ENCODE measurements at places on chromosomes 5 and 9.

GRCh38 chr5:119174578-119175163 is 103.8 kb downstream of the DMXL1 start:
- no peak for DNase-seq
- H3K4me1 ChIP-seq: no peaks in the 10 kb centered on the region
- H3K27me3 ChIP-seq: no peaks in the 10 kb centered on the region
- no peaks in the 10 kb centered on the region for H3K36me3 ChIP-seq
- H3K4me3 ChIP-seq: no peak overlapping the region
- H3K27ac ChIP-seq: no peak overlapping the region

GRCh38 chr5:181161534-181162175 is 14.3 kb downstream of the OR2V2 start:
- no peaks in the 10 kb centered on the region for H3K27me3 ChIP-seq
- H3K36me3 ChIP-seq: no peaks in the 10 kb centered on the region
- peaks cover 4% of the 10 kb centered on the region for H3K4me1 ChIP-seq
- DNase-seq: no peak
- peak overlapping the region; percentile 74 for H3K27ac ChIP-seq

- DNase-seq: no peak
- H3K4me3 ChIP-seq: no peak overlapping the region
- H3K36me3 ChIP-seq: no peaks in the 10 kb centered on the region
- no peak overlapping the region for H3K27ac ChIP-seq
- H3K27me3 ChIP-seq: no peaks in the 10 kb centered on the region
- no peaks in the 10 kb centered on the region for H3K4me1 ChIP-seq
Measured at GRCh38 chr5:127924606-127925005, 159.0 kb upstream of the SLC12A2 start.

DNA sequence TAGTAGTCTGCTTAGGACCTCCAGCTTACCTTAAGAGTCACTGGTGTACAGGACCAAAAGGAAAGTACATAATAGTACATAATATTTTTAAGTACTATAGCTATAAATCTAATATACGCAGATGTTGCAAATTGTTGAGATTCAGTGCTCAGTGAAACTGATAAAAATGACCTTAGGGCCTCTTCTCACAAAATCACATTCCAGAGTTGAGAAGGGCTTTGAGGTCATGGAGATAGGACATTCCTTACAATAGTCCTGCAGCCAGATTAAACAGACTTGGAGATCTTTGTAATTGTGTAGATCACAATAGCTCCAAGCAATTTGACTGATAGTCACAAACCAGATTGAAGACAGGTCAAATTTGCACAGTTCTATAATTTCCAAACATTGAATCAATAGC is 37.7 kb upstream of the PCSK1 start:
- H3K4me1 ChIP-seq: no peaks in the 10 kb centered on the region
- H3K36me3 ChIP-seq: no peaks in the 10 kb centered on the region
- no peak overlapping the region for H3K27ac ChIP-seq
- H3K4me3 ChIP-seq: no peak overlapping the region

- no peaks in the 10 kb centered on the region for H3K27me3 ChIP-seq
- H3K36me3 ChIP-seq: peaks cover 42% of the 10 kb centered on the region
- no peak overlapping the region for H3K27ac ChIP-seq
- DNase-seq: no peak
- no peaks in the 10 kb centered on the region for H3K4me1 ChIP-seq
Measured at GRCh38 chr5:14362491-14362890, 219.1 kb upstream of the OTULINL start.

- peaks cover 2% of the 10 kb centered on the region for H3K36me3 ChIP-seq
- H3K4me3 ChIP-seq: peak overlapping the region; percentile 99
Measured at GRCh38 chr5:123089914-123090660, 1.0 kb downstream of the PRDM6 start.

DNA sequence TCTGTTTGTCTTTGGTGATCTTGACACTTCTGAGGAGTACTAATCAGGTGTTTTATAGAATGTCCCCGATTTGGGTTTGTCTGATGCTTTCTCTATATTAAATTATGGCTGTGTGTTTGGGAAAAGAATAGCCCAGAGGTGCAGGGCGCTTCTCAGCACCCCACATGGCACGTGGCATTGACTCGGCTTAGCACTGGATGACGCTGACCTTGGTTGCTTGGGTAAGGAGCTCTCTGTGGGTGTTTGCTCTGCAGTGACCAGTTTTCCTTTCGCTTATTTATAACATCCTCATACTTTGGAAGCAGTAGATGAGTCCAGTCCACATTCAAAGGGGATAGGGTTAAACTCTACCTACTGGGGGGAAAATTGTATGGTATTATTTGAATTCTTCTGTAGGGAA is 12.5 kb upstream of the FAM120AOS start:
- no peak for DNase-seq
- H3K27ac ChIP-seq: no peak overlapping the region
- no peaks in the 10 kb centered on the region for H3K27me3 ChIP-seq
- no peak overlapping the region for H3K4me3 ChIP-seq
- H3K36me3 ChIP-seq: no peaks in the 10 kb centered on the region
- peaks cover 5% of the 10 kb centered on the region for H3K4me1 ChIP-seq

DNA sequence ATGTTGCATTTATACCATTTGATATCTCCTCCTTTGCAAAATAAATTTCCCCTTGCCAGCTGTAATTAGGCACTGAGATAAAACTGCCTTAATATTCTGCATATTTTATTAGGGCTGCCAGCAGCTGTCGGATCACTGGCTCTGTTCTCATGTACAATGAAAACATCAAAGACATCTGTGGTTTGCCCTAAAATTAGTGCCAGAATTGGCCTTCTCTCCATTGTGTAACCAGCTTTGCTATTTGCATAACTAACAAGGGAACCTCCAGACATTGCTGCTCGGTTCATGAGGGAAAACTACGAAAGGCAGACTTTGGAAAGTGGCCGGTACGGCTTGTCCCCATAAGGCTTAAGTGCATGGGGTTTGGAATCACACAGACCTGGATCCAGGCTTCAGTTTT is 45.5 kb upstream of the KIF2A start:
- no peaks in the 10 kb centered on the region for H3K27me3 ChIP-seq
- no peak for DNase-seq
- H3K4me3 ChIP-seq: no peak overlapping the region
- no peak overlapping the region for H3K27ac ChIP-seq
- no peaks in the 10 kb centered on the region for H3K36me3 ChIP-seq
- no peaks in the 10 kb centered on the region for H3K4me1 ChIP-seq

- H3K36me3 ChIP-seq: no peaks in the 10 kb centered on the region
- H3K4me3 ChIP-seq: no peak overlapping the region
- no peak overlapping the region for H3K27ac ChIP-seq
- no peaks in the 10 kb centered on the region for H3K4me1 ChIP-seq
- no peaks in the 10 kb centered on the region for H3K27me3 ChIP-seq
Measured at GRCh38 chr5:40191150-40191549, 488.6 kb upstream of the PTGER4 start.

DNA sequence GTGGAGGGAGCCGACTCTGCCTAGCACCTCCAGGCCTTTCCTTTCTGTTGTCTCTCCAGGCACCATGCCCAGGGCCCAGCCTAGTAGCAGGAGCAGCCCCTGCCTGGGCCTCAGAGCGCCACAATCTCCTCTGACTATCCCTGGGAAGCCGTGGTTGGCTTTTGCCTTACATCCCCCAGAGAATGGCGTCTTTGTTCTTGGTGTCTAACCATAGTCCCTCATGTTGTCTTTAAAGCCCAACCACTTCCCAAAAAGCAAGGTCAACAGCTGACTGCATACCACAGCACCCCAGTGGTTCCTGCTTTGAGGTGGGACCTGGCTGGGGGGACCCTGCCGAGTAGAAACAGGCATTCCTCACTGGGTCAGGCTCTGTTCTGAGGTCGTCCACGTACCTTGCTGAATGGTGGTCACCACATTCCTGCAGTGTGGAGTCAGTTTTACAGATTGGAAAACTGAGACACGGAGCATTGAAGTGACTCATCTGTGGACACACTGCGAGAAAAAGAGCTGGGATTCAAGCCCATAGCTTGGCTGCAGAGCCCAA is 13.7 kb upstream of the CERCAM start:
- no peak overlapping the region for H3K27ac ChIP-seq
- no peaks in the 10 kb centered on the region for H3K4me1 ChIP-seq
- no peaks in the 10 kb centered on the region for H3K27me3 ChIP-seq
- DNase-seq: peak; percentile 29

DNA sequence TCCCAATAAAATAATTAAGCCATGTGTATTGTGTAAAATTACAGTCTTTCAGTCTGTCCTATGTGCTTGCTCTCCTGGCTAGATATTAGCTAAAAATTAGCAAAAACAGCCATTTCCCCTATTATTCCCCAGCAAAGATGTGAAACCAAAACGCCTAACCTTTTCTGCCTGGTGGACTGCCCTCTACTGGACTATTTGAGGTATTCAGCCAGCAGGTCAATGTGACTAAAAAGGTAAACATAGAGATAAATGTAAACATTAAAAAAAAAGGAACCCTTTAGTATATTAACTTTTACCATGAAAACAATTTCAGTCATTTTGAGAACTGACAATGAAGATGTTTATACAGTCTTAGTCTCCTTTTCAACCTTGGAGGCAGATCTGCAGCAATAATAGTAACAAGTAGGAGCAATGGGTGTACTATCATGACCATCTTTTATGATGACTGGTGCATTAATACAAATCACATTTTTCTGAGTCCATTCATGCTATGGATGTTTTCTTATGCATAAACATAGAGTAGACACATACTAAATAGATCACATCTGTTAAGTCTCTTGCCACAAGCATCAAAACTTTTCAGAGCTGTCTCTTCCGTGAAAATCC is 10.1 kb downstream of the ATG12 start:
- H3K27me3 ChIP-seq: no peaks in the 10 kb centered on the region
- peaks cover 3% of the 10 kb centered on the region for H3K36me3 ChIP-seq
- no peak overlapping the region for H3K4me3 ChIP-seq
- H3K4me1 ChIP-seq: no peaks in the 10 kb centered on the region
- peak; percentile 58 for DNase-seq
- no peak overlapping the region for H3K27ac ChIP-seq

- H3K27ac ChIP-seq: no peak overlapping the region
- H3K4me1 ChIP-seq: peaks cover 4% of the 10 kb centered on the region
- H3K4me3 ChIP-seq: no peak overlapping the region
Measured at GRCh38 chr9:130537346-130538050, 41.9 kb upstream of the FUBP3 start.

DNA sequence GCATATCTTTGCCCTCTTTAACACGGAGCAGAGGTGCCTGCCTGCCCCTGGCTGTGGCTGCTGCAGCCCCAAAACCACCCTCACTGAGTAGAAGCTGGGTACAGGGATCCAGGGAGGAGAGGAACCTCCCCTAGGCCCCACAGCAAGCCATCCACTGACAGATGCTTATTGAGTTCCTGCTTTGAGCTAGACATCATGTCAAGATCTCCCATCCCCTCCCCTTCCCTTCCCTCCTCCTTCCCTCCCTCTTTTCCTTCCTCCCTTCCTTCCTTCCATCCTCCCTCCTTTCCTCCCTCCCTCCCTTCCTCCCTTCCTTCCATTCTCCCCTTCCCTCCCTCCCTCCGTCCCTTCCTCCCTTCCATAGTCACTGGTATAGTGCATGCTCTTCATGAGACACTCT is 29.3 kb downstream of the GOLGA2 start:
- no peak overlapping the region for H3K4me3 ChIP-seq
- H3K36me3 ChIP-seq: peaks cover 2% of the 10 kb centered on the region
- DNase-seq: no peak
- no peaks in the 10 kb centered on the region for H3K27me3 ChIP-seq
- peak overlapping the region; percentile 10 for H3K27ac ChIP-seq

DNA sequence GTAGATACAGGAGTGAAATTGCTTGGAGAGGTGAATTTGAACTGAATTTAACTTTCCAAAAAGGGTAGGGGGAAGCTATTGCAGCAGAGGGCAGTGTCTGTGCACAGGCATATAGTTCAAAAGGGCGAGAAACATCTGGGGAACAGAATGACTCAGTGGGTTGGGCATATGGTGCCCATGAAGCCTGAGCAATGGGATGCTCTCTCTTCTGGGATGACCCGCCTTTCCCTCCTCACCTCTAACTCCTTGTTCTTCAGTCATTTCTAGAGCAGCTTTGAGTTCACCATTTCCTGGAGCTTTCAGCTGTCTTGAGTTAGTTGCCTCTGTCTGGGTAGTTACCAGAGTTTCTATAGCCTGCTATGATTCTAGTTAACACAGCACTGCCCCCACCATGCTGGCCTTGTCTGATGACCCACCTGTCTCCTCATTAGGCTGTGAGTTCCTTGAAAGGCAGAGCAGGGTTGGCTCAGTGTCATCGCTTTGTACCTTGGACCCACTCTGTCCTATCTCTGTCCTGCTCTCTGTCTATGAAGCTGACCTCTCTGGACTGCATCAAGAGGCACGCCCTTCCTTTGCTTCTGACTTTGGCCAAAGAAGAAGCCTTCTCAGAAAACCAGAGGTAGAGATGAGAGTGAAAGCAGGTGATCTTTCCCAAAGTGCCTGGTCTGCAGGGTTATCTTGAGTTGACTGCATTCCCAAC is 299.6 kb upstream of the KLF4 start:
- H3K36me3 ChIP-seq: no peaks in the 10 kb centered on the region
- H3K4me3 ChIP-seq: no peak overlapping the region
- no peaks in the 10 kb centered on the region for H3K27me3 ChIP-seq
- H3K4me1 ChIP-seq: peaks cover 6% of the 10 kb centered on the region

DNA sequence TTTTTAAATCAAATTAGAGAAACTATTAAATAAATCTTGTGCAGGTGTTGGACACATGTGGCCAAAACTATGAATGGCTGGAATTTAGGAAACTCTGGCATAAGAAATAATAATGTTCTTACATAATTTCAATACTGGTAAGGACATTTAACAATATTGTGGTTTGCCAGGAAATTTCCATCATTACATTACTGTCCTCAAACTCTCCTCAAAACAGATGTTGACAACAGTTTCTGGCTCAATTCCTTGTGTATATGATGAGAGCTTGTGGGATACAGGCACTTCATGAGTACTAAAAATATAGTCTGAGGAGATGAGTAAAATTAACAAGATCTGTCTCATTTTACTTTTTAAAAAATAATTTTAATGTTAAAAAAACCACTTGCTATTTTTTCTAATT is 27.9 kb downstream of the MCTP1 start:
- no peak overlapping the region for H3K27ac ChIP-seq
- no peak for DNase-seq
- no peaks in the 10 kb centered on the region for H3K36me3 ChIP-seq
- no peaks in the 10 kb centered on the region for H3K27me3 ChIP-seq
- H3K4me3 ChIP-seq: no peak overlapping the region

DNA sequence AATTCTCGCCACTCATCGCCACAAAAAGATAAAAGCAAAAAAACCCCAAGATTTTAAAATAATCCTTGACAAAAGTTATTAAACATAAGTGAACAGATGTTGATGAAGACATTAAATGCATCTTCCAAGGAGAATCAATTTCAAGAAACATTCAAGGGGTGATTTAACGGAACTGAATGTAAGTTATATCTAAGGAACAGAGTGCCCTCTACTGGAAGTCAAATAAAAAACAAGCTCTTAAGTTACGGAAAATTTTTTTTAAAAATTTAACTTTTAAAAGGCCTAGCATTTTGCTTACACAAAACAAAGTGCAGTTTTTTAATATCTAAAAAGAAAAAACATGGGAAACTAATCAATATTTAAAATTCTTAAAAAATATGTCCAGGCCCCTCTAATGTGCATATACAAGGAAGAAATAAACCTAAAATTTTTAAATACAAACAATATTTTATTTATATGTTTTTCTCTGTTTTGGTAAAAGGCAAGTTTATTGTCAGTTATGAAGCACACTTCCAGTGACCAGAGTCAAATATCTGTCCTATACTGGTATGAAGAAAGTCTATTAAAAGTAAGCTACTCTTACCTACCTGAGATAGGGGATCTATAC is 28.0 kb downstream of the TEX10 start:
- peak; percentile 61 for DNase-seq
- no peak overlapping the region for H3K27ac ChIP-seq
- no peak overlapping the region for H3K4me3 ChIP-seq
- H3K27me3 ChIP-seq: no peaks in the 10 kb centered on the region
- H3K4me1 ChIP-seq: no peaks in the 10 kb centered on the region

Data from fibroblast of lung (primary cell).